ENCODE measurements at places on chromosomes 2 and 18.

DNA sequence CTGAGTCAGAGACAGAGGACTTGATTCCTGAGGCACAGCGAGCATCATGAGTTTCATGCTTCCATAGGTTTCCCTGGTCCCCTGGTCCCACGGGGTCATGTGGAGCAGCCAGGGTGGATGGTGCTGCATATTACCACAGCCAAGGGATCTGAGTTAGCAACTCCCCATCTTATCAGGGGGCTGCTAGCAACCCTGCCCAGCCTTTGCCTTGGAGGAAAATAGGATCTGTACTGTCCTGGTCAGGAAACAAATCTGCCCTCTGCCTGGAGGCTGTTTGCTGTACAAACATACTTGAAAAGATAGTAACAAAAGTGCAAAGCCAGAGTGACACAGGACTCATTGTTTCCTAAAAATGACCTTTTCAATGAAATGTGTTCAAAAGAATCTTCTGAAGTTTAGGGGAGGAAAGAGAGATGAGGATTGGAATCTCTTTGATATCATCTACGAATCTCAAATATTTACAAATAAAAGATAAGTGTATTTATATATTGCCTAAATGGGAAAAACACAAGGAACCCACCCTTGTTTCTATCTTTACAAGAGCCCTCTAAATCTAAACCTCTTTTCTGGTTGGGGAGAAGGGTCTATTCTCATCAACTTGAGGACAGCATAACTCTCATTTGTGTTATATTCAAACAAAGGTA lies 194.8 kb downstream of the CD226 start:
- DNase-seq: no peak

- DNase-seq: no peak
These were observed 3.9 kb upstream of the TTC39C start for GRCh38 chr18:24010673-24011072.

- DNase-seq: no peak
These were observed 42.5 kb downstream of the LYPD6B start for GRCh38 chr2:149080971-149081370.

DNA sequence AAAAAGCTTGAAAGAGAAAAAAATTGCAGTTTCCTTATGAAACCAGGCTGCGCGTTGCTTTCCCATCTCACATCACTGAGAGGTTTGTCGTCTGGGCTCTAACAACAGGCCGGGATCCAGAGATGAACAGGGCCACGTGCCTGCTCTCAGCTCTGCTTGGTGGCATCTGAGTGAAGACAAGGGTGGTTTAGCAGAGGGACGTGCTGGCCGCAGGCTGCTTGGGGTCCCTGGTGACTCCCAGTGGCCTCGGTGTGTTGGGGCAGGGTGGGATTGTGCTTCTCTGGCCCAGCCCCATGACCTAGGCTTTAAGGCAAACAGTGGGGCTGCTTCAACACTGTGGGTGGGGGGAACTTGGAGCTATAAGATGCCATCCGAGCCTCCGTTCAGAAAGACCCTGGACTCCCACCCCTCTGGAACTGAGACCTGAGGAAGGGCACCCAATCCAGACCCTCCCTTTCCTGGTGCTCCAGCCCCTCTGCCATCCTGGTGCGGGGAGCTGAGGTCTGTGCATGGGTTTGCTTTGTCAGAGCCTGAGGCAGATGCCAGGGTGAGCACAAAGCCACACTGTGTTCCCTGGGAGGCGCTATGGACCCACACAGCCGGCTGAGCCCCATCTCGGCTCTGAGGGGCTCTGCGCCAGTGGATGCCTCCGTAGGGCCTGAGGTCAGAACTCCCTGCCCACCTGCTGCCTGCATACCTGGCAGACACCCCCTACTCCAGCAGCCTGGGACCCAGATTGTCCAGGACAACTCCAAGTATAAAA lies 18.4 kb upstream of the HPCAL1 start:
- no peak for DNase-seq

GRCh38 chr2:88760819-88761598 lies 69.5 kb downstream of the RPIA start:
- DNase-seq: no peak

GRCh38 chr2:4381773-4382172 lies 678.4 kb downstream of the DCDC2C start:
- no peak for DNase-seq

GRCh38 chr2:239241431-239241960 lies 159.3 kb downstream of the HDAC4 start:
- no peak for DNase-seq

DNA sequence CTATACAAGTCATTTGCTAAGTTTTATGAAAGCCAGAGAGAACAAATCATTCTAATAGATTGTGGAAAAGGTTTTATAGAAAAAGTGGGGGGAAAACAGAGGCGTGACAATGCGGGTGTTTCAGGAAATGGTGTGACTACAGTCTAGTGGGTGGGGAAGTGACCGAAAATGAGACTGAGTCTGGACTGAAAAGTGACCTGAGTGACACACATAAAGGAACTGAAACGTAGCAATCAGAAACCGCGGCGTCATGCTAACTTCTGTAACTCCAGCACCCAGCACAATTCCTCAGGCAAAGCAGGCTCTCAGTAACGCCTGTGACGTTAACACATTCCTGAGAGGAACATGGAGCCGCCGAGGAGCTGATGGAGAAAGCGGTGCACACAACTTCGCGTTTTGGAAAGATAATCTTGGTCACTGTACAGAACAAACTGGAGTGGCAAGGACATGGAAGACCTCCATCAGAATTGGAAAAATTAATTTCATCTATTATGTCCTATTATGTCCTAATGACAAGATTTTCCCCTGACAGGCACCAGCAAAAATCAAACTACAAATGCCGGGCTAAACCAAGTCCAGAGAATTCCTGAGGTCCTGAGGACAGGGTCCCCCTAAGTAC lies 1.4 kb upstream of the CD226 start:
- DNase-seq: peak; percentile 35
